ENCODE measurements at places on chromosomes 2 and 18.

- DNase-seq, result no peak
Measured at GRCh38 chr2:33728106-33728505, 129.0 kb upstream of the FAM98A start.

GRCh38 chr2:101961338-101962191 is 30.2 kb upstream of the IL1R2 start:
- peak; percentile 71 for DNase-seq

- no peak for DNase-seq
Measured at GRCh38 chr2:147665105-147665504, 179.7 kb upstream of the ACVR2A start.

DNA sequence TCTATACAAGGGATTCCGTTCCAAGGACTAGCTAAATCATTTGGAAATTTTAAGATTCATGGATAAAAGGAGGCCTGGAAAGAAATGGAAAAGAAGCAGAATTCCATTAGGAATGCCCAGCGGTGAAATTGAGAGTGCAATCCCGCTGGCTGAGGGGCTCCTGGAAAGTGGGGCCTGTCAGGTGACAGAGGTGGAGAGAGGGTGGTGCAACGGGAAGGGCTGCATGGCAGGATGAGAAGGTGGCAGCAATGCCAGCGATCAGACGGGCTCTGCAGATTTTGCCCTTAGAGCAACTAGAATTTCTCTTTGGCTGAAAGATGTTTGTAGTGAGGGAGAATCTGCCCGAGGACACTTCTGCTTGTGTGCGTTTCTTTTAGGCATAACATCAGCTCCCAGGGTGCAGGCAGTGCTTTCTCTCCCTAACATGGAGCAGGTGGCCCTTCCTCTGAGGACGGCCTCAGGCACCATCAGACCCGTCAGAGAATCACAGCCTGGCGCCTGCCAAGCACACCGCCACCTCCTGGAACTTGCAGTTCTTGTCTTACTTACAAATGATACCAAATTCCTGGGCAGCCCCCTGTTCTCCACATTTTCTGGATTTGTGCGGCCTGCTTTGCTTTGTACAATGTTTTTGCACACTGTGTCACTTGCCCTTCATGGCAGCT is 261.6 kb downstream of the NDUFA10 start:
- no peak for DNase-seq

DNA sequence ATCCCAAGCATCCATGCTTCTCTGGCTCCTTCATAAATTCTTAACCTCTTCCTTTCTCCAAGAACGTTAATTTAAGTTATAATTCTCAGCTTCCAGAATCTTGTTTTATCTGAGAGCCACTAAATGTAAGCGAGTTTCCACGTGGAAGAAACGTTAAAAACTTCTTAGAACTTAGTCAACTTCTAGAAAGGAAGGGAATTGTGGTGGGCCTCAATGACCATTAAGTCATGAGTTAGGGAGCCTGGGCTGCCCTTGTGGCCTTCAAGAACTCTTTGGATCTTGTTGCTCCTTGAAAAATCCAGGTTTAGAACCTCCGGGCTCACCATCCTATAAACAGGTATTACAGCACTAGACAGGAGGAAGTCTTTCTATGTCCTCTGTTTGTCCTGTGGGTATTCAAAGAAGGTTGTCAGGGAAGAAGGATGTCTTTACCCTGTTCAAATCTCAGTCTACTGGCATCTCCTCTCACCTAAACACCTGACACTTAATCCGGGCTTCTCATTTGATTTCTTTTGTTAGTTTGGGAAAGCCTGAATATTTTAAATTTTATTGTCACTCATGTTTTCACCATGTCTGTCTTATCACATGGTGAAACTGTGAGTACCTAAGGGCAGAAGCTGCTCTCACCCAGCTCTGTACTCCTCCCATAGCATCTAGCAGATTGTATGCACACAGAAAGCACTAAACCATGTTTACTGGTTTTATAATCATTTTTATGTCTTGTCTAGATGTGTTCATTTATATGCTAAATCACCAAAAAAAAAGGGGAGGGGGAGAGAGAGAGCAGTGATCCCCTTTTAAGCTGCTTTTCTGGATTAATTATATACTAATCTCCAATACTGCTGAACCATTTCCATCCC is 6.3 kb downstream of the RND3 start:
- no peak for DNase-seq

GRCh38 chr18:10487154-10487553 is 32.7 kb downstream of the APCDD1 start:
- no peak for DNase-seq

- DNase-seq, result no peak
Measured at GRCh38 chr2:162197069-162197825, 45.2 kb upstream of the GCG start.

GRCh38 chr2:201618744-201619662 is 24.3 kb downstream of the TMEM237 start:
- peak; percentile 55 for DNase-seq

DNA sequence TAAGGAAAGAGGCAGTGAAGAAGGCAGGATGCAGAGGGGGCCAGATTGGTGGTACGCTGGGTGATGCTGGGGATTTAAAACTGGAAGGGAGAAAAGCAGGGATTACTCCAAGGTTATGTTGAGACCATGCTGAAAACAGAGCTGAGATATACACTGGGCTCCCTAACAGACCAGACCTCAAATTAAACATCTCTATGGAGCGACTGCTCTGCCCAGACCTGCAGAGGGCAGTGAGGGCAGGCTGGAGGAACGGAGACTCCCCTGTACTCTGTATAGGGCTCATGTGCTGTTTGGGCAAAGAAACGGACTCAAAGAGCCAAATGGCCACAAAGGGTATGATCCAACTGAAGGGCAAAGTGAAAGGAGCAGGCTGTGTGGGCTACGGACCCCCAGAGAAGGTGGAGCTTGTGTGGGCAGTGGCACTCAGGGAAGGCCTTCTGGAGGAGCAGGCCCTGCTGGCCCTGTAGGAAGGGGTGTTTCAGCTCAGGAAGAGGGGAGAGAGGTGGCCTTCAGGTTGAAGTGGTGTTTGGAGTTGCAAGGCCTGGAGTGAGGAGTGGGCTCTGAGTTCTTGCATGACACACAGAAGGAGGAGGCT is 4.8 kb upstream of the CELF4 start:
- no peak for DNase-seq

DNA sequence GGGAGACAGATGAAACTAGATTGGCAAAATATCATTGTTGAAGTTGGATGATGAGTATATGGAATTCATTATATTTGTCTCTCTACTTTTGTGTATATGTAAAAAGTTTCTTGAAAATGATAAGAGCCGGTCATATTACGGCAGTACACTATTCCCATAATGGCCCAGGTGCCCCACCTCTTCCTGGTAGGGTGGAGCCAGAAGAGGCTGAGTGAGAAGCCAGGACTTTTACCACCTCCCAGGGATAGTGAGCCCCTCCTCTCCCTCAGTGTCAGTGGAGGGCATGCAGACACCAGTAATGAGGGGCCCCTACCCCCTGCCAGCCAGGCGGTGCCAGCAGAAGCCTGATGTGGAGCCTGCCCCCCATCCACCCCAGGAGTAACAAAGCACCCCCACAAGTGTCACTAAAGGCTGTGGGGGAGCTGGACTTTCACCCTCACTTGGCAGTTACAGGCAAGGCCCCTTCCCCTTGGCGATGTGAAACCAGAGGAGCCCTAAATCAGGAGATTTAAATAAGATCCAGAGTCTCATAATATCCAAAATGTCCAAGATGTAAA is 198.9 kb upstream of the RBBP8 start:
- no peak for DNase-seq

GRCh38 chr2:23791030-23791429 is 135.9 kb downstream of the ATAD2B start:
- no peak for DNase-seq

DNA sequence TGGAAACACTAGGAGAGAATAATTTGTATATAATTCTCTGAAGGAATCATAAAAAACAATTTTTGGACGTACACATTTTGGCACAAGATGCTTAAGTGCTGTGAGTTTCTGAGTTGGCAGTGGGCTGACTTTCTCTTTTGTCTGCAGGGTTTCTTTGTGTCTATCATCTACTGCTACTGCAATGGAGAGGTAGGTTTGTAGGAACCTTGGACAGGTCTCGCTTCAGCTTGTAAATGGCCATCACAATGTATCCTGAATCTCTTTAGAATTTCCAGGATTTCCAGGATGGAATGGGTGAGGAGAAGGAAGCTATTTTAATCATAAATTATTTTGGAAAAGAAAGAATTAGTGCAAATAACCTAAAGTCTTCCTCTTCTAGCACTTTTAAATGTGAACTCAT is 83.9 kb downstream of the PTH2R start:
- no peak for DNase-seq

GRCh38 chr2:107530046-107530445 is 296.6 kb upstream of the RGPD4 start:
- no peak for DNase-seq
